ENCODE measurements at places on chromosomes 7 and 10.

- no peak for DNase-seq
These were observed 38.9 kb upstream of the TOMM7 start for GRCh38 chr7:22861576-22861975.

DNA sequence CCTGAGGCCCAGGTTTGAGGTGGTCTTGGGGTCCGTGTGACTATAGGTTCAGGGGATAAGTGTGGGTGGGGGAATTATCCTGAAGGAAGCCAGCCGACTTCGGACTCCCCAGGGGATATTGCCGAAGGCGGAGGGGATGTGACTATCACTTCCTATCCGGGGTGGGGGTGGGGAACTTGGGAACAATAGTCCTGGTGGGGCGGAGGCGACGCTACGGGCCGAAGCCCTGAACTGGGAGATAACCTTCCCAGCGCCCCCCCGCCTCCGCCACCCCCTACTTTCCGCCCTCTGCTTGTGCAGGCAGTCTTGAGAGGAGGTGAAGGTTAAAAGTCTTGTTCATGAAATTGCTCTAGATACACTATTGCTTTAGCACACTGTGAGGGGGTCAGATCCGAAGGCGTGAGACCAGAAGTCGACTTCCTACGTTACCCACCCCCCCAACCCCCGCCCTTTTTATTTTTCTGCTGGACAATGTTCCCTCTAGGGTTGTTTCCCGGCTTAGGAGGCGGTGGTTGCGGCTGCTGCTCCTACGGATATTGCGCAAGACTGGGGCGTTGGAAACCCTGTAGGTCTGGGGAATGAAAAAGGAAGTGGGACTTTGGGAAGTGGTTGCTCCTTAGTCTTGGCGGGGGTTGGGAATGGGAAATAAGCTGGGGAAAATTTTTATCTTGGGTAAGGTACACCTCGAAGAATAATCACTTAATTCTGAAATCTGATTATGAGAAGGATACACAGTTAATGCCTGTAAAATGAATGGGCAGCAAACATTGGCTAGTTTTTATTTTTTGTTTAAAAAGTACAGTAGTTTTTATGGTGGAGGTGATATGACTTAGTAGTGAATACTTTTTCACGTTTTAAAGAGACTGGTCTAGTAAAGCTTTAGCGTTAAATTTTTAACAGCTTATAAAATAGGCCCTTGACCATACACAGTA lies 1.5 kb downstream of the PTPN12 start:
- DNase-seq = no peak

- DNase-seq = no peak
These were observed 45.8 kb downstream of the THSD7A start for GRCh38 chr7:11786186-11786585.

DNA sequence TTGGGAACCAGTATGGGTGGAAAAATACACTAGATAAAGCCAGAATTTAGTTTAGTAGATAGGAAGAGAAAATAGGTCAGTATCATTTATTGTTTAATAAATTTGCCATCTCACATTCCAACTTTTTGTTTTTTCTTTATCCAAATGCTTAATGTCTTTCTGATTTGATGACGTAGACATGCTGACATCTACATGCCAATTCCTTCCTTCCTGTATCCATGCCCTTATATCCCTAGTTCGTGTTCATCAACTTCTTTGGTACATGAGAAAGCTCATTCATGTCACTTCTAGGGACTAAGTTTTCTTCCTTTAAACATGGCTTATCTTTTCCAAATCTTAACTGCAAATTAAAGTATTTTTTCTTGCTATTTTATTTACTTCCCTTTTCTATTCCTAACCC lies 30.5 kb upstream of the ING3 start:
- no peak for DNase-seq

- no peak for DNase-seq
These were observed 33.0 kb downstream of the OR6V1 start for GRCh38 chr7:143085109-143085508.

DNA sequence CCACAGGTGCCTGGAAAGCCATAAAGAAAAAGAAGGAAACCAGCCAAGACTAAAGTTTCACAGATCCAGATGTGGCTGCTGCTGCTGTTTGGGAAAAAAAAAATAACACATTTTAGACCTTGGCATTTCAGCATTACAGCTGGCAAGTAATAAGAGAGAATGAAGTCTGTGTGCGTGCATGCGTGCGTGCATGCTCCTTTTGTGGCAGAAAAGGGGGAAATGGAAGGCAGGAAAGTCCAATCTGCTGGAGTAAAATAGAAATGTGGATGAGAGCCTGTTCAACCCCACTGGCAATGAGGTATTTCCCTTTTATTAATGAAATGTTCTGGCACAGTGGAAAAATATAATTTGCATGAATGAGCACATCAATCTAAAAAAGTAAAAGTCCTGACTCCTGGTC lies 137.0 kb upstream of the SEMA3A start:
- no peak for DNase-seq

GRCh38 chr7:133071506-133071905 lies 10.4 kb downstream of the CHCHD3 start:
- no peak for DNase-seq

GRCh38 chr7:12643001-12643643 lies 44.3 kb upstream of the ARL4A start:
- DNase-seq = no peak

DNA sequence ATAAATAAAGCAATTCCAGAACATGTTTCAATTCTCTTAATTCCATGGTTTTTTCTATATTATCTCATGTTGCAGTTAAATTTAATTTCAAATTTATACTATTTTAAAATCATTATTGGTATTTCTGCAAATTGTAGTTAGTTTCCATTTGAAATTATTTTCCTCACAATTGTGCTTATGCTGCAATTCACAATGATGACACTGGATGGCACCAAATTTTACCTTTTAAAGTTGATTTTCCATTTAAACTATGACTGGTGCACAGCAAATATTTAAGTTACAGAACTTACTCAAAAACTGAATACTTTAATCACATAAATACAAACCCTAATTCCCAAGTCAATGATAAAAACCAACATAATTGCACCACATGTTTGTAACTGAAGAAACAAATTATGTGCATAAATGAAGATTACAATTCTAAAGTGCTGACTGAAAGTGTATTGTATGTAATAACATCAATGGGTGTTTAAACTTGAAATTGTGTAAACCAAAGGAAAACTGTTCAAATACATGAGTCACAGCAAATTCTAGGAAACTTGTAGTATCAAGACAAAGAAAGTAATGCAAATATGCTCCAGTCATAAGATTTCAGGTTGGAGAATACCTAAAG lies 75.3 kb upstream of the AASS start:
- DNase-seq = no peak

DNA sequence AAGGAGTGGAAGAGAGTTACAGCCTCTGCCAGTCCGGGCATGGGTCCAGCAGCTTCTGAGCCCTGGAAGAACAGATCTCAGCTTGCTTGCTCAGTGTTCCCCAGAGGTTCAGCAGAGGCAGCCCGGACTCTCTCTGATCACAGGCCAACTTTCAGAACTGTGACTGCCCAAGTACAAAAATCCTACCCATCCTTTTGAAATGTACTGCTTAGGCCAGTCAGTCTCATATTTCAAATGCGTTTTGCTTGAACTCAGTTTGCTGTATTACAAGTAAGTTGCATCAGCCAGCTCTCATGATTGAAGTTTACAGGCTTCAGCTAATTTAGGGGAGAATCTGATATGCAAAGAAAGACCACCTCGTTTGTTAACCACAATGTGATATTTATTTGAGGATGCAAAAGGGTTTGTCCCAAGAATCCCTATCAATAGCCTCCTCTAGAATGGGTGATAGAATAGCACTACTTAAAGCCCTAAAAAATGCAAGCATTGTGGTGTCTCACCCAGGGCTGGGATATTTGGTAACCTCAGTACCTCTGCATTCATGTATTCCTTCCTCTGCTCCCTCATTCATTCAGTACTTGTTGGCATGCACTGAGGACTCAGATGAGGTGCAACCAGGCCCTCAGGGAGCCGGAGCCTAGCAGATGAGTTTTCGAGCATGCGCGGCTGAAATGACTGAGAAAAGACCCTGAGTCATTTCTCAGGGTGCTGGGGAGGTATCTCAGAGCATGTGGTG lies 7.0 kb downstream of the AIMP2 start:
- DNase-seq = no peak

- DNase-seq = peak; percentile 29
These were observed 83.8 kb downstream of the BMS1 start for GRCh38 chr10:42866115-42866995.

DNA sequence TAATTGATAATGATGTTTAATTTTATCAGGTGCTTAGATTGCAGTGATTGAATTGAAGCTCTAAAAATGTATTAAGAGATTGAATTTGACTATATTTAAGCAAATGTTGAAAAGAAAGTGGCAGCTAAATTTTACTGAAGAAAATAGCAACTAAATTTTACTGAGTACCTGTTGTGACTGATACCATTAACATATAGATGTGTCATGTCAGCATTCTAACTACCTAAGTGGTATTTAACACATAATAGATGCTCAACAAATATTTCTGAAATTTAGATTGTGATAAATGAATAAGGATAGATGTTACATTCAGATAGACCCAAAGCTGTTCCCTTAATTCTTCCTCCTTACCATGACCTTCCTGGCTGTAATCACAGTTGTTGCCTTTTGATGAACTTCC lies 350.9 kb upstream of the VWC2 start:
- no peak for DNase-seq

DNA sequence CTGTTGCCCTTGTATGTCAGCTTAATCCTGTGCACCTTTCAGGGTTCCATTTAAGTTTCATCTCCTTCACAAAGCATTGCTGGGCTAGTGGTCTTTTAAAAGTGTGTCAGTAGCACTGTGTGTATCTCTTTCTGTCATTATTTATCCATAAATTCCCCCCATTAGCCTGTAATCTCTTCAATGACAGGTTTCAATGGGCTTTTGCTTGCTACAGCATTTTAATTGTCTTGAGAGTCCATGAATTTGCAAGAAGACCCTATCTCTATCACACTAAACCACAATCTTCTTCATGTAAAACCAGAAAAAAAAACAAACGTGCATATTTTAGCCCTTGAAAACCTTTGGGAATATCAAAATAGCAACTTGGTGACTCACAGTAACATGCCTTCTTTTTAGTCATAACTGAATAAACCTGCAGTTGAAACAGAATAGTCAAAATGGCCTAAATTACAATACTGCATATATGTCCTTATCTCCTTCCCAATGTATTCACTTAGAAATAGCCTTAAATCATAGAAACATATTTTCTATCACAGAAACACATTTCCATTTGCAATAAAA lies 118.6 kb downstream of the PON1 start:
- DNase-seq = no peak
